ENCODE measurements at places on chromosomes 3 and 15.

- DNase-seq = no peak
Measured at GRCh38 chr3:117868766-117869165, 1159.2 kb downstream of the TUSC7 start.

- DNase-seq = no peak
Measured at GRCh38 chr3:58383904-58384303, 49.7 kb downstream of the PDHB start.

- DNase-seq = peak; percentile 84
Measured at GRCh38 chr3:87227104-87227834, at the start of gene CHMP2B. TSS of gene CHMP2B (plus strand) at chr3:87227309. CDS start at chr3:87227523, 214 bp downstream.

DNA sequence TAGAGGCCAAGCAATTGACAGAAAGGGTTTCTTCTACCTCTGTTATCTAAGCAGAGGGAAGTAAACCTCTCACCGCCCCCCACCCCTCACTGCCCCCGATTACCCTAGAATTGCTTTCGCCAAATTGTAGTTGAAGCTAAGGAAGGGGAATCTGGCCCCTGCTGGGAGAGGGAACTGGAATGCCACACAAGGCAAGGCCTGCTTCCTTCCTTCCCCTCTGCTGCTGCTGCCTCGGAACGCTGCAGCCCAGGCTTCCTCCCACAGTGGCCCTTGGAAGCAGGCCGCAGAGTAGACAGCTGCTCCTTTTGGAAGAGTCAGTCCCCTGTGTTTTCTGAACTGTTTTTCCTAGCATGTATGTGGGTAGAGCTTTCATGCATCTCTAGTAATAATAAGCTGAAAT, 21.6 kb downstream of the RLBP1 start:
- no peak for DNase-seq

DNA sequence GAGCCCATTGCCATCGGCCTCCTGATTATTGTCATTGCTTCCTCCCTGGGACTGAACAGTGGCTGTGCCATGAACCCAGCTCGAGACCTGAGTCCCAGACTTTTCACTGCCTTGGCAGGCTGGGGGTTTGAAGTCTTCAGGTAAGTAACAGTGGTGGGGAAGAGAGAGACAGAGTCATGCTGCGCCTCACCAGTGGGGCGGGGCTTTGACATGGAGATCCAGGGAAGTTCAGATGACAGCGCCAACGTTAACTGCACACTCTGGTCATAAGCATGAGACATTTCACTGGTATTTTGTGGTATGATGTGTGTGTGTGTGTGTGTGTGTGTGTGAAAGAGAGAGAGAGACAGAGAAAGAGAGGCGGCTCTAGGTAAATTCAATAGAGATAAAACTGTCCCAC, 41.0 kb downstream of the AQP9 start:
- DNase-seq = no peak

DNA sequence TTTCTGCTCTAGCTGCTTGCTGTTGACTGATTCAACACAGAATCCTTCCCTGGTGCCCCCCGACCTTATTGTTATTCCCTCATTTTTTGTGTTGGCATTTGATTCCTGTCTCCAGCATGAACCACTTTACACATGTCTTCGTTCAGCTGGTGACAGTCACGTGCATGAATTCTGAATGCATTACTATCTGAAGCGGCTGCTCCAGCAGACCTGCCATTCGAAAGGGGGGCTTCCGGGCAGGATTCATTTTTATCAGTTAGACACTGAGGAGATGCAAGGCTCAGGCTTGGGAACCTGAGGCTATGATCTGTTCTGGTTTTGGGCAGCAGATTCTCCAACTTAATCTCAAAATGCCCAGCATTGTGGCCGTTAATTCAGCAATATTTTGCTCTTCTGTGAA, 336.2 kb downstream of the EPHB1 start:
- no peak for DNase-seq

DNA sequence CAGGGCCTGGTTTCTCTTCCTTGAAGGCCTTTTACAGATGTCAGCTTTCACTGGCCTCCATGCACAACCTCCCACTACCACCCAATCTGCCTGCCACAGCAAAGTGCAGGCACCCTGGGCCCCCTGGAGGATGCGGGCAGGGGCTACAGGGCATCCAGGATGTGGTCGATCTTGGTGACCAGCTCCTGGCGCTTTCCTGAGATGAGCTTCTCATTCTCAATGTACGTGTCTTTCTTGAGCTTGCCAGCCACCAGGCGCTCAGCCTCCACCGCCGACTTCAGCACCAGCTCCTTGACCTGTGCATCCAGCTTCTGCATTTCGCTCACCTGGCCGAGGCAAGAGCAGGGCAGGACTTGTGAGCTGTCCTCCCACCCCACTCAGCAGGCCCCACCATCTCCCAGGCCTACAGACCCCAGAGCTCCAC, 30.3 kb downstream of the RPN1 start:
- DNase-seq = no peak

GRCh38 chr3:109644746-109645145, 307.4 kb upstream of the DPPA4 start:
- DNase-seq = no peak

GRCh38 chr15:31023841-31024240, 32.4 kb upstream of the MTMR10 start:
- no peak for DNase-seq

DNA sequence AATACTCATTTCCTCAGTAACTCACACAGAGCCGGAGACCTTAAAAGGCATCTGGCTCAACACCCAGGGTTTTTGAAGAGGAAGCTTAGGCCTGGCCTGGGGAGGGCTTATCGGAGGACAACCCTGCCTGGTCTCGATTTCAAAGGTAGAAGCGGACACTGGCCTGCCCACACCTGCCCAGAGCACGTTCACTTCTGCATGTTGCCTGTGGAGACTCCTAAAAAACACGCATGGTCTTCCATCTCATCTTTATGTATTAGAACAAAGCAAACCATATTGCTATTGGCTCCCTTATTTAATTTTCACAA, 55.5 kb upstream of the FURIN start:
- DNase-seq = no peak

DNA sequence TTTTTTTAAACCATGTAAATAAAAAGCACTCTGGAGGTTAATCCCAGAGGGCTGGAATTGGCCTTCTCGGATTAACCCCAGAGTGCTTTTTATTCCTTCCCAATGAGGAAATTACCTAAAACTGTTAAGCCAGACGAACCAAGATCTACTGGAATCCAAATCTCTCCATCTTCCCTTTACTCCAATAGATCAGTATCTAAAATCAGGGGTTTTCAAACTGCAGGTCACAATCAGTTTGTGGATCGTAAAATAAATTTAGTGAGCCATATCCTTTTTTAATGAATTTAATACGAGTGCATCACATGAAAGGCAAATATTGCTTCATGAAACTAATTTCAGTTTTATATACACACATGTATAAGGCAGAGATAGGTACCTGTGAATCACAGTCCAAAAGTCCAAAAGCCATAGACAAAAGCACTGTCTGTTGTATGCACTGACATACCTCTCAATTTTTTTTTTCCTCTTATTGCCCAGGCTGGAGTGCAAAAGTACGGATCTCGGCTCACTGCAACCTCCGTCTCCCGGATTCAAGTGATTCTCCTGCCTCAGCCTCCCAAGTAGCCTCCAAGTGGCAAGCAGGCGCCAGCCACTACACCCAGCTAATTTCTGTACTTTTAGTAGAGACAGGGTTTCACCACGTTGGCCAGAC, 61.3 kb downstream of the TBL1XR1 start:
- no peak for DNase-seq

GRCh38 chr15:22827125-22827524, 11.3 kb upstream of the NIPA2 start:
- DNase-seq = no peak

- DNase-seq = no peak
Measured at GRCh38 chr15:55530861-55531313, 22.9 kb upstream of the DNAAF4 start.

DNA sequence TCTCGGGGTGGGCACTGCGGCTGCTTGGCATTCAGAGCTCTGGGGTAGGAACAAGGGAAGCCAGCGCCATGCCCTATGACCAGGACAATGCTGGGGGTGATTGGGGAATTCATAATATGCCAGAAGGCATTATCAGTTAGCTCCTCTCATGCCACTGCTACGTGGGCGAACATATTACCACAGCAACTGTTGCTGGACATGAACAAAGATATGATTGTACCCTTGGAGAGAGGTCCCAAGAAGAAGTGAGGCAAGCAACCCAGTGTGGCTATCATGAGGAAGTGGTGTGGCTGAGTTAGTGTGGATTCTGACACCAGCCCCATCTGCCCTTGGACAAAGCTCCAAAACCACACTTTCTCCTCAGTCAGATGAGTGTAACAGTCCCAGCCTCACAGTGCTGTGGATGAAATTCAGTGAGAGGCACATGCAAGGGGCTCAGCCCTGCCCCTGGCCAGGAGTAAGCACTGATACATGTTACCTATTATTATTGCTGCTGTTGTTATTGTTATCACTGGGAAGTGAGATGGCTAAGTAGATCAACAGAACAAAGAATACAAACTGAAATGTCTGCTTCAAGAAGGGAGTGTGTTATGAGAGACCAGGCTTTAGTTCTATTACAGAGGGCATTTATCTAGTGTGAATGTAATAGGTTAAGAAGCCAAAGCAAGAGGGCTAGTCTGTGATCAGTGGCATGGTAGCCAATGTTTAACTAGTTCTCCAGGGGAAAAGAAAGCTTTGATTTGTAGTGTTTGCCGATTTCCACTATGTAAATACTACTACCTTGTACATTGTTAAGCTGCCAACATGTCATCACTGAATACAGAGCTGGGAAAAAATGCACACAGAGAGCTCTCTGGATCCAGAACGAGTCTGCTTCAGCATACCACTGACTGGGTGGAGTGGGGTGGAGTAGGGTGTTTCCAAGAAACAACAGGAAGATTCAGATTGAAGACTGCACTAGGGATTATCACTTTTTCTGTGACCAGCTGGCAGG, 222.3 kb upstream of the EIF1B start:
- DNase-seq = no peak

DNA sequence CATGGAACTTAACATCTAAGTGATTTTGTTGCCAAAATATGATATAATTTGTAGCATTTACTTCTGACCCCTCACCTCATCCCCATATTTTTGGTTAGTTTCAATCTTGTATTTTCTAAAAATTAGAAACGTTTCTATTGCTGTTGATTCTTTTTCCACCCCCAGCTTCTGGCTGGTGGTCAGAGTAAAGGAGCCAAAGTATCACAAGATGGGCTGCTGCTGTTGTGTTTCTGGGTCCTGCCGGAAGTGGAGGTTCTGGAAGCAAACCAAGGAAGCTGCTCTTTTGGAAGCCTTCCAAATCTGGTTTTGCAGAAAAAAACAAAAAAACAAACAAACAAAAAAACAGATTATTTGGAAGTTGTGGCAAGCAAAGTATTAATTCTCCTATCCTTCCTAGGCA, 221.1 kb upstream of the P2RY1 start:
- DNase-seq = no peak

DNA sequence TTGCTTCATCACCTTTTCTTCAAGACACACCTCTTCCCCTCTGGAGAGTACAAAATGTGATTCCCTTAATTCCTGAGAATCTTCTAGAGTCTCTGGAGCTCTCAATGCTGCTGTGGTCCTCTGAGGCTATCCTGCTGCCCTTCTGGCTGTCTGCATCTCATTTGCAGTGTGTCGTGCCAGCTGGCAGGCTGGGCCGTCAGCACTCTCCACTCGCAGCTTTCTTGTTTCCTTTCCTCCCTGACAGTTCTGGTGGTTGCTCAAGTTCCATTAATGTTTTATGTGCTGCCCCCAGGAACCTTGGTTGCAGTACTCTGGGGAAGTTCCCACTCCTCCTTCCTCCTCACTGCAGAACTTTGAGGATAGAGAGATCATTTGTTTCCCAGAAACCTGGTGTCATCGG, 210.8 kb upstream of the ROPN1 start:
- DNase-seq = no peak

DNA sequence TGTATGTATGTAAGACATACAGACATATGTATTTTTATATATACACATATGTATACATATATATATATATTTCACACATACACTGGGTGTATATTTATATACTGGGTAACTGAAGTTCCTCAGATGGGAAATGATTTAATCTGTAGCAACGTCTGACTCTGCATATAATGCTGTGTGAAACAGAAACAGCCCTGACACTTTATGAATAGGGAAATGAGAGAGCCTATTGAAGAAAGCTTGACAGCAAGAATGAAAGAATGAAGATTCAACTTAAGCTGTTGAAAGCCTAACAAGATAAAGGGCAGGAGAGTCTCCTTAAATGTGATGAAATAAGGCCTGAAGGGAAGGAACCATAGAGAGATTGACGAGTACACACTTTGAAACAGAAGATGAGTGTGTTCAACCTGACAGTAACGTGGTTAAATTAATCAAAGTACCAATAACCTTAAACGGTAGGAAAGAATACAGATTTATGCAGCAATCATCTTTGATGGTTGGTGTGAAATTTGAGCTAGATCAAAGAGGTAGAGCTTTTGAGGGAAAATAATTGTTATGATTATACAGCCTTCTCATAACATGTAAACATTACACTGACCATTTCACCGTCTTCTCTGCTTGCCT, 169.9 kb downstream of the MECOM start:
- DNase-seq = no peak

- no peak for DNase-seq
Measured at GRCh38 chr3:24365168-24365567, 129.5 kb downstream of the THRB start.

- no peak for DNase-seq
Measured at GRCh38 chr3:17261627-17262369, 377.0 kb downstream of the PLCL2 start.

GRCh38 chr15:81363276-81363675, 10.7 kb downstream of the TMC3 start:
- DNase-seq = no peak

DNA sequence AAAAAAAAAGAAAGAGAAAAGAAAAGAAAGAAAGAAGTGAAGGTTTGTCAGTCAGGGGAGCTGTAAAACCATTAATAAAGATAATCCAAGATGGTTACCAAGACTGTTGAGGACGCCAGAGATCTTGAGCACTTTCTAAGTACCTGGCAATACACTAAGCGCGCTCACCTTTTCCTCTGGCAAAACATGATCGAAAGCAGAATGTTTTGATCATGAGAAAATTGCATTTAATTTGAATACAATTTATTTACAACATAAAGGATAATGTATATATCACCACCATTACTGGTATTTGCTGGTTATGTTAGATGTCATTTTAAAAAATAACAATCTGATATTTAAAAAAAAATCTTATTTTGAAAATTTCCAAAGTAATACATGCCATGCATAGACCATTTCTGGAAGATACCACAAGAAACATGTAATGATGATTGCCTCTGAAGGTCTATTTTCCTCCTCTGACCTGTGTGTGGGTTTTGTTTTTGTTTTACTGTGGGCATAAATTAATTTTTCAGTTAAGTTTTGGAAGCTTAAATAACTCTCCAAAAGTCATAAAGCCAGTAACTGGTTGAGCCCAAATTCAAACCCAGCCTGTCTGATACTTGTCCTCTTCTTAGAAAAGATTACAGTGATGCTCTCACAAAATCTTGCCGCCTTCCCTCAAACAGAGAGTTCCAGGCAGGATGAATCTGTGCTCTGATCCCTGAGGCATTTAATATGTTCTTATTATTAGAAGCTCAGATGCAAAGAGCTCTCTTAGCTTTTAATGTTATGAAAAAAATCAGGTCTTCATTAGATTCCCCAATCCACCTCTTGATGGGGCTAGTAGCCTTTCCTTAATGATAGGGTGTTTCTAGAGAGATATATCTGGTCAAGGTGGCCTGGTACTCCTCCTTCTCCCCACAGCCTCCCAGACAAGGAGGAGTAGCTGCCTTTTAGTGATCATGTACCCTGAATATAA, 2.0 kb downstream of the B2M start:
- DNase-seq = no peak

All from stimulated activated CD4-positive, alpha-beta T cell treated with anti-CD3 and anti-CD28 coated beads, Interleukin-1b, Interleukin-23, amount 100 ng/mL, for 1 hour (primary cell).